GM23338 (cell line): ENCODE measurements at places on chromosomes 5 and 9. TPM values are rescaled to one million over a fixed set of nuclear protein-coding genes. Genes with fewer than 3 reads are reported as not detected.
A peak's percentile ranks its signal among the peaks of the same experiment; 100 is the strongest.

Gene KCNT1
- 0.12 and 0.28 TPM in 2 replicates for total RNA-seq

Gene C1QTNF3
- 0.97 and 1.7 TPM in 2 replicates for total RNA-seq

Gene RELL2
- 30.6 and 34.6 TPM in 2 replicates for total RNA-seq

Gene LCN15
- total RNA-seq, result 0.54 and 0.90 TPM in 2 replicates

Gene PCDHB4
- total RNA-seq, result 1.7 and 2.7 TPM in 2 replicates

Gene LEAP2
- total RNA-seq, result 0.54 and 1.8 TPM in 2 replicates

Gene GALT
- 14.5 and 31.5 TPM in 2 replicates for total RNA-seq

Gene AK3
- 34.3 and 40.2 TPM in 2 replicates for total RNA-seq

Gene ANXA2R
- total RNA-seq, result 0.21 TPM in 1 of 2 replicates, not detected in the other

Gene SVEP1
- 0.50 and 0.63 TPM in 2 replicates for total RNA-seq

Gene ACSL6
- 3.6 and 4.6 TPM in 2 replicates for total RNA-seq

Gene CDKN2B
- 0.31 and 0.83 TPM in 2 replicates for total RNA-seq

DNA sequence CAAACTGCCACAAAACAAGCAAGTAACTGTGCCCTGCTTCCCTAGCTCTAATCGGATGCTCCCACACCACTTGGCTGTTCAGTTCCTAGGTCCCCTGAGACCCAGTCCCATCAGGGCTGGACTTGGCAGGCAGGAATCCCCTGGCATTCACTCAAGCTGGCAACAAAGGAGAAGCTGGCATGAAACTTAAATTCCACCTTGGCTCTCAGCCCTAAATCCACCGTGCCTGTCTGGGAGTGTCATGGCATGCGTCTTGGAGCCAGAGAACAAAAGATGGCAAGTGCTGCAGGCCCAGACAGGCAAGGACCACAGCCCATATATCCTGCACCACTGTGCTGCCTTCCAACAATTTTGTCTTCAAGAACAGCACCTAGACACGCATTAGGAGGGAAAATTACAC lies 38.2 kb downstream of the ETF1 start:
- no peak for DNase-seq

DNA sequence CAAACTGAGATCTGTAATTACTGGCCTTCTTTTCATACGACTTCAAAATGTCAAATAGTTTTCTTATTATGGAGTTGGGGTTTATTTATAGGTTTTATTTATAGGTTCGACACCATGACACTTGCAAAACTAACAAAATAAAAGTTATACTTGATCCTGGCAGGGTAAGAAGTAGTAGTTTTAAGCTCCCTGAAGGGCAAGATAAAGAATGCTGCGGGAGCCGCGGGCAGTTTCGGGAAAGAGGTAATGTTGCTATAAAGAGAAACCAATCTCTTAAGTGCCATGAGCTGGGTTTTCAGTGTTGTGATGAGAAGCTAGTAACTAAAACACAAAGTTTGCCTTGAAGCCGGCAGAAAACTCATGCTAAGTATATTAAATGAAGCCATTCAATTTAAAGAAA lies 24.8 kb downstream of the PTPN3 start:
- DNase-seq, result no peak

DNA sequence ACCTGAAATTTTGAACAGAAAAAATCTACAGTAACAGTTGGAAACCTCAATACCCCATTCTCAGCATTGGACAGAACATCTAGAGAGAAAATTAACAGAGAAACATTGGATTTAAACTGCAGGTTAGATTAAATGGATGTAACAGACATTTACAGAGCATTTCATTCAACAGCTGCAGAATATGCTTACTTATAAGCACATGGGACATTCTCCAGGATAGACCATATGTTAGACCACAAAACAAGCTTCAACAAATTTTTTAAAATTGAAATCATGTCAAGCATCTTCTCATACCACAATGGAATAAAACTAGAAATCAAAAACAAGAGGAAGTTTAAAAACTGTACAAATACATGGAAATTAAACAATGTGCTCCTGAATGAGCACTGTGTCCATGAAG lies 316.3 kb downstream of the FAM170A start:
- no peak for DNase-seq

GRCh38 chr5:1594357-1595106 lies 70.8 kb upstream of the LPCAT1 start:
- DNase-seq, result peak; percentile 82

GRCh38 chr5:156529892-156530291 lies 202.9 kb downstream of the SGCD start:
- DNase-seq, result no peak

GRCh38 chr5:58849223-58849622 lies 266.3 kb downstream of the RAB3C start:
- no peak for DNase-seq

DNA sequence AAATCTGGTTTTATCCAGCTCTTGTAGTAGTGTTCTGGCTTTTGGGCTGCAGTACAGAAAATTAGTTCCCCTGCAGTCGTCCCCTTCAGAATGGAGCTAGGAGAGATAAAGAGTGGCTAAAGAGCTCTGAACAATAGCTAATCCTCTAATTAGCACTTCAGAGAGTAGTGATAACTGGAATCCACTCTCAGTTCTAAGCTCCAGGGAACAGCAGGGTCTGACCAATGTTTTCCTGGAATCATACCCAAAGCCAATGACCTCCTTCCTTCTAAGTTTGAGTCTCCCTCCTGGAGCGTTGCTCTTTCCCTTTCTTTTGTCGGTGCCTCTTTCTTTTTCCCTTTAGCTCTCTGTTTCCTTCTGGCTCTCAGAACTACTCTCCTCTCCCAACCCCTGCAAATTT lies 47.4 kb downstream of the MFAP3 start:
- no peak for DNase-seq

GRCh38 chr9:133463864-133464615 lies 4.3 kb downstream of the CACFD1 start:
- DNase-seq, result no peak

DNA sequence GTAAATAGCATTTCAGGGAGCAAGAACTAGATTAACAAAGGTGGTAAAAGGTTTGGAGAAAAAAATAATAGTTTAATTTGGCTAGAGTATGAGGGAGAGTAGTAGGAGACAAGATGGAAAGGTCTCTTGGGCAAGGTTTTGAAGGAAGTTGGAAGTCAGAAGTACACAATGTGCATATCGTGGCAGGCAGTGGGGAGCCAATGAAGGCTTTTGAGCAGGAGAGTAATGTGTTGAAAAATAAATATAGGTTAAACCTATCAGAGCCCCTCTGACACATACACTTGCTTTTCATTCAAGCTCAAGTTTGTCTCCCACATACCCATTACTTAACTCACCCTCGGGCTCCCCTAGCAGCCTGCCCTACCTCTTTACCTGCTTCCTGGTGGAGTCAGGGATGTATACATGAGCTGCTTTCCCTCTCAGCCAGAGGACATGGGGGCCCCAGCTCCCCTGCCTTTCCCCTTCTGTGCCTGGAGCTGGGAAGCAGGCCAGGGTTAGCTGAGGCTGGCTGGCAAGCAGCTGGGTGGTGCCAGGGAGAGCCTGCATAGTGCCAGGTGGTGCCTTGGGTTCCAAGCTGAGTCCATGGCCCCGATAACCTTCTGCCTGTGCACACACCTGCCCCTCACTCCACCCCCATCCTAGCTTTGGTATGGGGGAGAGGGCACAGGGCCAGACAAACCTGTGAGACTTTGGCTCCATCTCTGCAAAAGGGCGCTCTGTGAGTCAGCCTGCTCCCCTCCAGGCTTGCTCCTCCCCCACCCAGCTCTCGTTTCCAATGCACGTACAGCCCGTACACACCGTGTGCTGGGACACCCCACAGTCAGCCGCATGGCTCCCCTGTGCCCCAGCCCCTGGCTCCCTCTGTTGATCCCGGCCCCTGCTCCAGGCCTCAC lies at the start of gene CA9:
CA9 (plus strand) TSS at position 797 of the 893 bp plus-strand sequence; CDS start at position 829, 32 bp downstream.
- DNase-seq, result no peak

DNA sequence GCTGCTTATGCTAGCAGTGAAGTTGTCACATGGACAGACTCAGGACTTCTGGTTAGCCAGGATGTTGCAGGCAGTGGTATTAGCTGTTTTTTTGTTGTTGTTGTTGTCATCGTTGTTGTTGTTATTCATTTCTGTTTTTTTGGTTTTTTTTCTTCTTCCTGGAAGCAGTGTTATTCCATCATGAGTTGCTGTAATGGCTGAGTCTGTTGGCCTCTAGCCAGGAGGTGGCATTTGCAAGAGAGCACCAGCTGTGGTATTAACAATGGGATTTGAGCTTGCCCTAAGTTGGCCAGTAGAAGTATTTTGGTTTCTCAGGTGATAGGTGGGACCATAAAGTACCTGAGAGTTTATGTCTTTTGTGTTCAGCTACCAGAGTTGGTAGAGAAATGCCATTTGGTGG lies 561.1 kb downstream of the KCTD16 start:
- no peak for DNase-seq

DNA sequence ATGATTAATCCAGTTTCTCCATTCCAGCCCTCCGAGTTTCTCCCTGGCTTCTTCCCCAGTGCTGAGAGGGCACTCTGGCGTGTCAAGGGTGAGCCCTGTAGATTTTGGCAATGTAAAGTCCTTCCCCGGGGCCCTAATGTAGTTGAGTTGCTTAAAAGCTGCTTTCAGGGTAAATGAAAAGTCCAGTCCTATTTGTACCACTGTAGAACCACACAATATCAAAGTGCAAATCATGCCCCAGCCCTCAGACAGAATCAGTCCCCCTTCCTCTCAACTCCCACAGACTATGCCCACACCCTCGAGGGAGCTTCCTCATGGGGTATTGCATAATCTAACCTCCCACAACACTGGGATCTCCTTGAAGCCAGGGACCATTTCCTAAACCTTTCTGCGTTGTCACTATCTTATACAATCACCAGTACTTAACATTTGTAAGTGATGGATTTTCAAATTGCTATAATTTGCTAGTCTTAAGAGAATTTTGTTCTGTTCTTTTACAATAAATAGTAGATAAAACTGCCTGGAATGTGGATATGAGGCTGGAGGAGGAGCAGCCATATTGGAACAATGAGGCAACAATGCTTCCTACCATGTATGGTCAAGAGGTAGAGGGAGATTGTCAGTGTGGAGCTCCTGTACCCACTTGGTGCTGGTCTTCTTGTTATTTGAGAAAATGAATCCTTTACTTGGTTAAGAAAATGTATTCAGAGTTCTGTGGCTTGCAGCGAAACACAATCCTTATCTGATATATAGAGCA lies 34.4 kb downstream of the ZNF366 start:
- no peak for DNase-seq

- no peak for DNase-seq
Measured at GRCh38 chr5:147918899-147919298, 12.6 kb upstream of the C5orf46 start.

GRCh38 chr9:105475302-105475701 lies 27.5 kb downstream of the FSD1L start:
- DNase-seq, result peak; percentile 68

DNA sequence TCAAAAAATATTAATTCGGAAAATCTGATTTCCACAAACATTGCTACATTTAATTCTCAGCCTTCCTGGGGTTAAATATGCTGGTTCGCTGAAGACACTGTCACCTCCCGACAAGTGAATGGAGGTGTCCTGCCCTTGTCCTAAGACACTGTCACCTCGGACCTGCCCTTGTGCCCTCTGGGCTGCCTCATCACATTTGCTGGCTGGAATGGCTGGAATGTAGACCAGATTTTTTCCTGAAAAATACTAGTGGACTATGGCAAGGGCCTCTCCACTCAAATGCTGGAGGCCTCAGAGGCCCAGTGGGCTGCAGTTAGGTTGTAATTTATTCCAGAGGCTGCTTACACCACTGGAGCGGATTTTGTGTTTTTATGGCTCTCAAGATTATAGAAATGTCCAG lies 28.2 kb downstream of the CACNA1B start:
- DNase-seq, result no peak

DNA sequence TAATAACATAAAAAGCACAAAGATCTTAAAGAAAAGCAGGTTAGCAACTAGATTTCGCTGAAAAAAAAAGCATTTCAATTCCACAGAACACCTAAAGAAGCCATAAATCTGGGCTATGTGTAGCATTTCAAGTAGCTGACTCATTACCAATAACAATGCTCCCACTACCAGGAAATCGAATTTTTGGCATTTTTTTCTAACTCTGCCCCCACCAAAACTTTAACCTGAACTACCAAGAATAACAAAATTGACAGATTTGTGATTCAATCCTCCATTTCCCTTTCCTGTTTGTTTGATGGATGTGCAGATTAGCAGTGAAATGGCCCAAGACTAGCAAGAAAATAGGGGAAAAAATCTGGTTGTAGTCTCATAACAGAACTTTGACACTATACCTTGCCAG lies 180.2 kb downstream of the RASEF start:
- peak; percentile 66 for DNase-seq

- no peak for DNase-seq
Measured at GRCh38 chr9:127172066-127172707, 49.8 kb upstream of the ANGPTL2 start.

GRCh38 chr9:70949239-70949638 lies 172.2 kb downstream of the TRPM3 start:
- DNase-seq, result no peak

DNA sequence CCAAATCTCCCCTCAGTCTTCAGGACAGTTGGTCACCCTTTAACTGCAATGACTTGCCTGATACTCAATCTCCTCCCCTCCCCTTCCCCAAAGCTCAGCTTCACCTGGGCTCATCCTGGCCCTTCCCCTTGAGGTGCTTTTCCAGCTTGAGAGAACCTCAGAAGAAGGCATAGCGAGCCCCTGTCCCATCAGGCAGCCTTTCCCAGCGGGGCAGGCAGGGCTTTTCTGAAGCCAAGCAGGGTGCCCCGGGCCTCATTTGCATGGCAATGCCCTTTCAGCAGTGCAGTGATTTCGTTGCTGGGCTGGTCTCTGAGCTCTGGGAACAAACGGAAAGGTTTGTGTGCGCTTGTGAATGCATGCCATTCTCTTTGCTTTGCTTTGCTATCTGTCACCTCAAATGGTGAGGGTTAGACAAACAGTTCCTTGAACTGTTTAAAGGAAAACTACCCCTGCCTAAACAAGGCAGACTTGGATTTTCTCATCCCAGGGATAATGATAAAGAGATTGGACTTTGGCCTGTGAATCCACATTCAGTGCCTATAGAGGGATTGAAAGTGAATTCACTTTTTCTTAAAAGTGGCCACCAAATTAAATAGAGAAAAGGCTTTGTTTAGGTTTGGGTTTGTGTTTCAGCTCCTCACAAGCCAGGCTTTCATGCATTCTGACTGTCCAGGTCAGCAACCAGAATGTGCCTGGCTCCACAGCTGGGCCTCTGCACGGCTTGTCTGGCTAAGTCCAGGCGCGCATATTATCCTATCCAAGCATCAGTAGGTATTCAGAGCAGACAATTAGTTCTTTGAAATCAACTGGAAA lies 165.3 kb downstream of the ZNF608 start:
- peak; percentile 95 for DNase-seq

DNA sequence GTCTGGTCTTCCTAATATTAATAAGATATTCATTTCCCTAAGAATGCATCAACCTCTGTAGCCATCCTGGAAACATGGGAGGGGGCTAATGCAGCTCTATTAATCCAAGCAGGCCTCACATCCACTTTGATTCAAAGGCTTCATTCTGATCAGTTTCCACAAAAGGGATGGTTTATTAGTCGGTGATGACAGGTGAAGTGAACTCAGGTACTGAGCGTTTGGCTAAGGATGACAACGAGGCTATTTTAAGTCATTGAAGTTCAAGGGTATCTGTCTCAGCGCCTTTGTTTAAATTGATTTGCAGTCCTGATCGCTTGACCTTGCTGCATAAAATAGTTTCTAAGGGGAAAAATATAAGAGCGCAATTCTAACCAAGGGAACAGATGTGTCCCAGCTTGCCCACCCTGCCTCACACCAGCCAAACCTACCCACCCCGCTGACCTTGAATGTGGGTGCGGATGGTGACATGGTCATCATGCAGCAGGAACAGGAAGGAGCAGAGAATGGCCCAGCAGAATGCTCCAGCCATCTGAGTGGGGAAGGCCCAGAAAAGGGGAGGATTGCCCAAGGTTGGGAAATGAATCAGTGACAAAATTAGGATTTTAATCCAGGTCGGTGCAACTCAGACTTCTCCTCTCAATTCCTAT lies 70.5 kb upstream of the ZNF618 start:
- DNase-seq, result no peak
